Choroid plexus epithelial cell (primary cell): ENCODE measurements at places on chromosomes 12 and 14.

DNA sequence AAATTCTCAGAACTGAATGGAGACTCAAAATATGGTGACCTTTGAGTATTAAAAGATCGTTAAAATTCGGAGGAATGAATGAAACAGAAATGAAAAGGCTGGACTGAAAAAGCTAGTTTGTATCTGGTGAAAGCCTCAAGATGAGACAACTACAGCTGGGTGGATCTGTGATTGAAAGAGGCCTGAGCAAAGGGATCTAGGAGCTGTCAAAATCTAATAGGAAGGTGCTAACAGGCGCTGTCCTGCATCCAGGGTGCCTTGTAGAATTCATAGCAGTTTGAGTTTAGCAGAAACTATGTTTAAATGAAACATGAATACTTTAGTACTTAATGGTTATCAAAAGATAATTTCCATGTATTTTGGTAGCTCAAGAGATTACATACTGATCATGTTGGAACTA, 2.3 kb downstream of the YY1 start:
- DNase-seq = peak; percentile 36

GRCh38 chr12:90020014-90020413, 311.4 kb upstream of the ATP2B1 start:
- no peak for DNase-seq

- peak; percentile 41 for DNase-seq
Measured at GRCh38 chr12:65637774-65638173, 186.5 kb upstream of the HMGA2 start.

GRCh38 chr14:95070748-95071435, 86.4 kb downstream of the DICER1 start:
- DNase-seq = no peak

DNA sequence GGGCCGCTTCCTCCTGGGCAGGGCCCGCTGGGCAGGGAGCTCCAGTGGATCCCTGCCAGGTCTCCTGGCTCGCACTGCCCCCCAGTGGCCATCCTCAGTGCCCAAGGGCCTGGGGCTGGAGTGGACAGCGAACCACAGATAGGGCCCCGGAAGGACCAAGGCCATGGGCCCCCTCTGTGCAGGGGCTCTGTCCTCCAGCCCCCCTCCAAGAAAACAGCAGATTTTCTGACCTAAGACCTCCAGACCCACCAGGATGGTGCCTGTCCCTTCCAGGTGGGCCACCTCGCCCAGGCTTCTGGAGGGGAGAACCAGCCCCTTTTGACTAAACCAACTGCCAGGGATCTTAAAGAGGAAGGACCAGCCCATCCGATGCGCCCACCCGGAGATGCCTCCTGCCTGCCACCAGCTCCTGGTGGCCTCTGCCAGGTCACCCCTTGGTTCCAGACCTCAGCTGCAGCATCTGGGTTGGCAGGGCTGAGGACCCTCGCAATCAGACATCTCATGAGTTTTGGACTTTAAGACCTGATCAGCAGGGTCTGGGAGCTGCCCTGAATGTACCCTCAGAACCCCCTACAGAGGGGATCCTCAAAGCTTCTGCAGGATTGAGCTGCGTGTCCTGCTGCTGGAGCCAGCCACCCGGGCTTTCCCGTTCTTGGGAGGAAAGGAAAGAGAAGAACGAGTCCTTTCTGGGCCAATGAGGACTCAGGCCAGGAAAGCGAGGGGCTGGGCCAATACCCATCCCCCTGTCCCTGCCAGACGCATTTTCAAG, 325.8 kb upstream of the DIO3 start:
- DNase-seq = peak; percentile 67

GRCh38 chr12:14614704-14615121, 47.0 kb upstream of the PLBD1 start:
- no peak for DNase-seq

DNA sequence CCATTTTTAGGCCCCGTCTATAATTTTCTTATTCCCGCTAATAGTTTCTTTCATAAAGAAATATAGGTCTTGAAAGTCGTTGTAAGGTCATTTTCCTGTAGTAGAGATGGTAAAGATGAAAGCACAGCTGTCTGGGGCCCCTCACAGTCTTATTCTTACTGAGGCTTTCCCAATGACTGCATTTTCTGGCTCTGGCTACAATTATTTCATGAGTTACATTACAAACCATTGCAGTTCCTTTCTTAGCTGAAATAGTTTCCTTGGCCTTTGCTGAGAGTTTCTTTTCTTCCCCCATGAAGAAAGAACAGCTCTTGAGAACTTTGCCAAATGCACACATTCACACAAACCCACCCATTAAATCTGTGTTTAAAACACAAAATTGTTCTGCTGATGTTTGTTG, 113.0 kb downstream of the DYRK2 start:
- DNase-seq = no peak

- DNase-seq = no peak
Measured at GRCh38 chr12:56087220-56087619, 7.3 kb downstream of the ERBB3 start.

GRCh38 chr14:97380539-97380941, 583.4 kb downstream of the VRK1 start:
- no peak for DNase-seq

DNA sequence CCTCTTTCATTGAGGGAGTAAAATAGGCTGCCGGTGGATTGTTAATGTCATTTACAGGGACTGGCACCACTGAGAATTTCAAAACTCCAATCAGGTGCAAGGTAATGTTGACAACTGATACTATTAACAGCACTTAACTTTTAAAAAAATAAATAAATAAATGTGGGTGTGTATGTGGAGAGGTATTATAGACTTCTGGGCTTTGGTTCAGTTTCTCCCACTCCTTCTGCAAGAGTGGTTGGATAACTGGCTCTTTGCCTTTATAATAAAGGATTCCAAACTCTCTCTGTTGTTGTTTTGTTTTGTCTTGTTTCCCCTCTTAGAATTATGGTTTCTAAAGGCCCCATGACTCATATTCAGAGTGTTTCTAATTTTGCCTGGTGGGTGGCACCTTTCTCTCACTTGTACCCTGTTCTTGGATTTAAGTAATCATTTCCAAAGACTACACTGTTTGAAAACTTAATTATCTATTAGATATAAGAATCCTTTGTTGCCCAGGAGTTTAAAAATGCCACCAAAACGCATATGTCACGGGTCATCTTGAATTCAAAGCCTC, 151.6 kb upstream of the ARID2 start:
- DNase-seq = no peak

GRCh38 chr12:25034676-25035075, 85.8 kb upstream of the BCAT1 start:
- no peak for DNase-seq

GRCh38 chr14:48553443-48553842, 878.0 kb upstream of the MDGA2 start:
- DNase-seq = no peak

DNA sequence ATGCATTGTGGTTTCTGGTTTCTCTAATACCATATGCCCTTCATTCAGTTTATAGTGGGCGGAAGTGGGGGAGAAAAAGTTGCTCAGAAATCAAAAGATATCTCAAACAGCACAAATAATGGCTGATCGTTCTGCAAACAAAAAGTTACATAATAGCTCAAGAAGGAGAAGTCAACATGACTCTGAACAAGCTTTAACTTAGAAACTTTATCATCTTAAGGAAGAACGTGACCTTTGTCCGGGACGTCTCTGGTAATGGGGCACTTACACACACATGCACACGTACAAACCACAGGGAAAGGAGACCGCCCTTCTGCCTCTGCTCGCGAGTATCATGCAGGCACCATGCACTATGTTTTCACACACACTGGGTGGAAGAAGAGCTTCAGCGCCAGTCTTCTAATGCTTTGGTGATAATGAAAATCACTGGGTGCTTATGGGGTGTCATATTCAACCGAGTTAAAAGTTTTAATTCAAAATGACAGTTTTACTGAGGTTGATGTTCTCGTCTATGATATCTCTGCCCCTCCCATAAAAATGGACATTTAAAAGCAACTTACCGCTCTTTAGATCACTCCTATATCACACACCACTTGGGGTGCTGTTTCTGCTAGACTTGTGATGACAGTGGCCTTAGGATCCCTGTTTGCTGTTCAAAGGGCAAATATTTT, 4.7 kb downstream of the FOS start:
- peak; percentile 70 for DNase-seq

DNA sequence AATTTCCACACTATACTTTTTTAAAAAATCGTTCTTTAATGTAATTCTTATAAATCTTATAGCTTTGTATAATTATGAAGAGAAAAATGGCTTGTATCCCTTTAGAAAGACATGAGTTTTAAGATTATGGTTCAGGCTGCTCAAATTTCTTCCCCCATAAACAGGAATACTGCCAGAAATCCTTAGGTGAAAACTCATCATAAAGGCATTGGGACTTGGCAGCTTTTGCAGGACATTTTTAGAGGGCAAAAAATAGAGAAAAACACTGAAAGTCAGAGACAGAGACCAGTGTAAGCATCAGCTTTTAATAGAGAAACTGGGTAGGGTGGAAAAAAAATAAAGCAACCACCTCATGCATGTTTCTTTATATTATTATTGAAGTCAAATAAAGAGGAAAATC, 29.1 kb downstream of the LRRK2 start:
- DNase-seq = peak; percentile 62

DNA sequence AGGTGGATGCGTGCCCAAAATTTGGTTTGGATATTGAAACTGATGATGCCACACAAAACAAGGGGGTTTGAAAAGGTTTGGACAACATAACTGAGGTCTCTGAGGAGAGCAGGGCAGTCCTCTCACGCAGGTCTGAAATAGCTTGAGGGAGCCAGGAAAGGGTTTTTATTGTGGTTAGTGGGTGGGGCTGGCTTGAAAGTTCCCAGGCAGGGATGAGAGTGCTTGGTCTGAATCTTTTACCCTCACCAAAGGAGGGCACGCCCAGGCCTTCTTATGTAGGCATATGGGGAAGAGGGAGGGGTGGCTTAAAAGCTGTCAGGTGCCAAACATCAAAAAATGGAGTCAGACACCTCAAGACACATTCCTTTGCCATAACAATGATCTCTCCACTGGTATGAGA, 493.1 kb upstream of the CCDC196 start:
- DNase-seq = no peak

- DNase-seq = peak; percentile 69
Measured at GRCh38 chr12:118164798-118165486, 29.0 kb downstream of the PEBP1 start.

DNA sequence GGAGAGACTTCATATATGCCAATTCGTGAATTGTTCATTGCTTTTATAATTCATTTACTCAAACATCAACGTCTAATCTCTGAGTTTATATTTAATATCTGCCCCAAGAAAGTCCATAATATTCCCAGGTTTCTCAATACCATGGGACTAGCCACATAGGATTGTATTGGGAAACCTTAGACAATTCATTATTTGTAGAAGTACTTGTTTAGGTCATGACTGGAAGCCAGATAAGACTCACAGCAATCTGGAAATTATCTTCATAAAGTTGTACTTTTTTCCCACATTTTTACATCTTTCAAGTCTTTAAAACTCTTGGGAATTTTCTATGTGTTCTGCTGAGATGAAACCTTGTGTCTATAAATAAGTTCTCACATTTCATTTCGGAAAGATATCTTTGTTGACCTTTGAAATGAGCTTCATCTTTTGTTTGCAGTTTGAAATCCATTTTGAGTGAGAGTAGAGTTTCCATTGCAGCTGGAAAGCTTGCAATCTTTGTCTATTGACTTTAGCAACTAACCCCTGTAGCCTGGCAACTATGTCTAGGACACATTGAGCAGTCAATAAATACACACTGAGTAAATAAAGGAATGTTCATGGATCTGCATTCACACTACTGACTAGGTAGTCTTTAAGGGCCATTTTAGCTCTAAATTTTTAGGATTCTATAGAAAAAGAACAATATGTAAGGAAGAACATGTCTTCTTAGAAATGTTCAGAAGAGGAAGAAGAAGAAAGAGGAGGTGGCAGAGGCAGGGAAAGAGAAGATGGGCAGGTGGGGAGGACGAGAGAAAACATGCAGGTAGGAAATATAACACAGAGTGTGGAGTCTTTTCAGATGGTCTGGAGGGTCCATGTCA, 154.4 kb downstream of the LRIG3 start:
- peak; percentile 63 for DNase-seq

DNA sequence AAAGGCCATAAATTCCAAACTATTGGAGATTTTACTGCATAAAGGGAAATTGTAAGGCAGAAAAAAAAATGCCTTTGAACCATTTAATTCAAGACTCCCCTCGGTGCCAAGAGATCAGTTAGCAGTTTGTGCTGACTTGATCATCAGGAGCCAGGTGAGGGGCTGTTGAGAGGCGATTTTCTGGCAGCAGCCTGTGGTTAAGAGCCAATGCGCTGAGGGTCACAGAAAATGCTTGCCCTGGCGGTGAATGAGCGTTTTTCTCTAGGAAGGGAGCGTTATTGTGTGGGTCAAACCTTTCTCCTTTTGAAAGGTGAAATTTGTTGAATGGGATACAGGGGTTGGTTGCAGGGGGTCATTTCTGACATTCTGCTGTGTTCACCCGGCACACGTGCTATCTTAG, 4.7 kb downstream of the SRRM4 start:
- no peak for DNase-seq

- DNase-seq = no peak
Measured at GRCh38 chr12:60021235-60021634, 425.4 kb downstream of the SLC16A7 start.

GRCh38 chr14:89025561-89026236, 201.2 kb downstream of the TTC8 start:
- no peak for DNase-seq

GRCh38 chr14:91207008-91207407, 37.5 kb downstream of the GPR68 start:
- no peak for DNase-seq

DNA sequence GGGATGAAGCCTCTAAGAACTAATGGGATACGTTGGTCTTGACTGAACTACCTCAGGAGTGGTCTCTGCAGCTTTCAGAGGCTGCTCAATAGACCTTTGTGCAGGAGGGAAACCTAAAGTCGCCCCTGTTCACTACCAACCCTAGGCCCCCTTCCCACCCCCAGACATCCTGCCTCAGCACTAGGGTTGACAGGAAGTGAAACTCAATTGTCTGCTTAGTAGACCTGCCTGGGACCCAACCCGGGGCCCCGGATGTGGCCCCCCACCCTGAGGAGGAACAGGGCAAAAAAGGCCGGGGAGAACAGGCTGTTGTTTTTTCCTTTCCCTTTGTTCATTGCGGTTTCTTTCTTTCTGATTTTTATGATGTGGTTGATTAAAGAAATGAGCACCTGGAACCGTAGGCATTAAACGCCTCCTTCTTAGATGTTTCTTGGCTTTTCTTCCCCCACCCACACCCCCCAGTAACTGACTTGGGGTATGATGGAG, 1.6 kb upstream of the DGKA start:
- DNase-seq = no peak

DNA sequence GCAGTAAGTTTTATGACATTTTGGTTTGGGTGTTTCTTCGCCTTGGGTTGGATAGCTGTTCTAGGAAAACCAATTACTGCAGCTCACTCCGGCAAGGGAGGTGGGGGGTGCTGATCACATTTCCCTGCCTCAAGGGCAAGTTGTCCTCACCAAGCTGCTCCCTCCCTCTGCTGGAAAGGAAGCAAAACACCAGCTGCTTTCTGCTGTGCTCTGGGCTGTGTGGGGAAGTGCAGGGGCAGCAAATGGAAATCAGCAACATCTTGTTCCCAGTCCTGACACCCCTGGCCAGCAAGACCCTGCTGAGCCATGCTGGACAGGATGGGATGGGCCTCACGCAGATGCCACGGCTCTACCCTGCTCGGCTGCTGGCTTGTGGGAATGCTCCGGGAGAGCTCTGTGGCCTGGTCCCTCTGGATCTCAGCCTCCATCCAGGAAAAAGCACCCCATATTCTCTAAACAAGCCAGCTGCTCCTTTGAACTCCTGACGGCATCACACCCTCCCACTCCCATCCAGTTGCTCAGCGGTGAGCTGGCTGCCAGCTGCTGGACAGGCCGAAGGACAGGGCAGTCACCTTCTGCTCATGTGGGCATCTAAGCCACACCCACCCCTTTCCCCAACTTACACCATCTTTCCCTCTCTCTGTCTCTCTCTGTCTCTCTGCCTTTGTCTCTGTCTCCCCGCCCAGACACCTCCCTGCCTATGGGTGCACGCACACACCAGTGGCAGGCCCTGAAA, 52.4 kb upstream of the EIF5 start:
- peak; percentile 79 for DNase-seq
